Common myeloid progenitor, CD34-positive (primary cell): ENCODE measurements at places on chromosomes 5 and 9.

DNA sequence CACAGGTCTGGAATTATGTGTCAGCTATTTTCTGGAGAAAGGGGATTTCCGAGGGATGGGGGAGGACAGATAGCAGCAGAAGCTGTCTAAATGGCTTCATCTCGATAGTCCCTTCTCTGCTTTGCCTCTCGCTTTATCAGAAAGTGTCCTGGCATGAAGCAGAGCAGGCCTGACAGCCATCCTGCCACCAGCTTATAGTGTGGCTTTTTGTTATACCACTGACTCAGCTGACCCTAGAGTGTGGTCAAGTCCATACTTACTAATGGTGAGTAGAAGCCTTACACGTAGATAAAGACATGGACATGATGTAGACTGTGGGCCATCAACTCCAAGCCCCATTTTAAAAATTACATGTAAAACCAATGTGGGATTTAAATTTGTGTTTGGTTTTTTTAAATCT lies 50.0 kb downstream of the RCL1 start:
- no peak for DNase-seq

GRCh38 chr9:9173264-9173663 lies 1373.7 kb upstream of the DMAC1 start:
- DNase-seq = no peak

- no peak for DNase-seq
Observed at GRCh38 chr5:159092972-159093371, 6.7 kb downstream of the EBF1 start.

GRCh38 chr5:174246743-174247142 lies 201.2 kb downstream of the NSG2 start:
- no peak for DNase-seq

DNA sequence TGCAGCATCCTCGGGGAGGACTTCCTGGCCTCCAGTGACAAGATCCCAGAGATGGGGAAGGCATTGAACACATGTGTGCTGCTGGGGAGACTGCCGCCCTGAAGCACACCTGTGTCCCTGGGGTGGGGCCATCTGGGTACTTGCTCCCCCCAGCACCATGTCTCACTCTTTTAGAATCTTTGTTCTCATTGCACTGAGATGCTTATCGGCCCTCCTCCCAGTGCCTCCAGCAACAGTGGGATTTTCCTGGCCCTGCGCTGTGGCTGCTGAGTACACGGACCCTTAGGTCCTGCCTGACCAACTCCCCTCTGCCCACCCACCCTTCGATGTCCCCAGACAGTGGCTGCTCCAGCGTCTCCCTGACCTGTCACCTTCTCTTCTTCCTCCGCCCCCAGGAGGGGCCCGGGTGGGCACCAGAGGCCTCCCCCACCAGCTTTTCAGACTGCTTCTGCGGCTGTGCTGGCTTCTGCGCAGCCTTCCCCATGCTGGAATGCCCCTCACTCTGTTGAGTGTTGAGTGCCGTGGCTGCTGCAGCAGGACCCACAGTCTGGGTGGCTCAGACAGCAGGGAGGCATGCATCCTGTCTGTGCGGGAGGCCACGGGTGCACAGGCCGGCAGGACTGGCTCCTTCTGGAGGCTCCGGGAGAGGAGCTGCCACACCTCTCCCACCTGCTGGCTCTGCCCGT lies 145.9 kb upstream of the IRX2 start:
- no peak for DNase-seq

DNA sequence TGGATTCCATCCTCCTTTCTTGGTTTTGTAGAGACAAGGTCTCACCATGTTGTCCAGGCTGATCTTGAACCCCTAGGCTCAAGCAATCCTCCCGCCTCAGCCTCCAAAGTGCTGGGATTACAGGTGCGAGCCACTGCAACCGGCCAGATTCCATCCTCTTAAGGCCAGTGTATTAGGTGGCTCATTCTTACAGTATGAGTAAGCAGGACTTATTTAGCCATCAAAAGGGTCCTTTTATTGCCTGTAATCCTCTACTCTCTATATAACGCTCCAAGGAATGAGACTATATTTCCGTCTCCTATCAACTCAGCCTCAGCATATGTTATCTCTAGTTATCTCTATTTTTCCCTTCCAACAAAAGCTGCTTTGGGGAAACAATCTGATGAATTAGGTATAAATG lies 3.0 kb upstream of the ERBIN start:
- DNase-seq = no peak

GRCh38 chr9:69218166-69218565 lies 44.1 kb downstream of the TJP2 start:
- DNase-seq = no peak

DNA sequence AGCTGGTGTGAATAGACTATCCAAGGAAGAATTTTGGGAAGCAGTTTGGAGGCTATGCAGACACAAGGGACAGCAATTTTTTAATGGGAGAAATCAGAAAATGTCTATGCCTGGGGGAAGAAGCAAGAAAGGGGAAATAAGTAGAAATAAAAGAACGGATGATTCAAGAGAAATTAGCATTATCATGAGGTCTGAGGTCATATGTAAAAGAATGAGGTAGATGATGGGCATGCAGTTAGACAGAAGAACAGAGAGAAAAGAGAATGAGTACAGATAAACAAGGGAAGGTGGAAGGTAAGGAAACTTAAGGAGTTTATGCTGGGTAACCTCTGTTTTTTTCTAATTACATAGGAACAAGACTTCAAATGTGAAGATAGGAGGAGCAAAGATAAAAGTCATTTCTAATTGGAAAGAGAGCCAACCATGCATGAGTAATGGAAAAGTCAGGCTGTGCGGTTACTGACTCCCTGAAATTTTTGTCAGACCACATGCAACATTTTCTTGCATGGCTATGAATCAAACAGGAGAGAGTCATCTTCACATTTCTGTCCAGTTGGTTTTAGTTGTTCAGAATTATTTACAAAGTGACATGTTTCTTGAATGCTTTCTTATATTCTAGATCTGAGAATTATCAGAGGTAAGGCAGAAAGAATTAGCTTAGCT lies 101.0 kb upstream of the PIK3R1 start:
- DNase-seq = no peak

DNA sequence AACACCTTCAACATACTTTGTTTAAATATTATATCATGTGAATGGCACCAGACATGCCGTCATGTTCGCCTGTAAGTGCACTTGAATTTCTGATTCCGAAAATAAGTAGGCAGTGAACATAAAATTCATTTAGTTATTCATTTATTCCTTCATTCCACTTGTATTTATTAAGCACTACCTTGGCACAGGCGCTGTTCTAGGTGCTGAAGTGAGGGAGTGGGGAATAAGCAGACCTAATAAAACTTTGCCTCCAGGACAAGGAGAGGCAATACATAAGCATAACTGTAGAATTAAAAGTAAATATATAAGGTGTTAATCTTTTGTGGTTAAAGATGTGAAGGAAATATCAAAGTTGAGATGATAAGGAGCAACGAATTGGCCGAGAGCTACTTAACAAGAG lies 297.4 kb downstream of the TENT4A start:
- DNase-seq = no peak

DNA sequence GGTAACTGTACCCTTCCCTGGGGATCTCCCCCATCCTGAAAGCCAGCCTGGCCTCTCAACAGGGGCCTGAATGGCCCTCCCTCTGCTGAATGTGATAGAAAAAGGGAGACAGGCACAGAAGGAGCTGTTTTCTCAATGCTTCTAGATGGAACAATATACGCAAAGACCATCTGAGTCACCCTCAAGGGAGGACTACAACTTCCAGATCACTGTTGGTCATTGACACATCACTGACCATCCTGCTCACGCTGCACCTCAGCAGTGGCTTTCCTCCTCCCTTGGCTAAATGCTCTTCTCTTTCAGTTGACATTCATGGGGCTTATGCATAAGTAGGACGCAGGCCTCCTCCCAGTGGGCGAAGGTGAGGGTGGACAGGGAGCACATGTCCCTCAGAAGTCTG lies 112.2 kb upstream of the SHB start:
- no peak for DNase-seq

- no peak for DNase-seq
Observed at GRCh38 chr9:72039532-72039931, 20.9 kb downstream of the C9orf57 start.

- no peak for DNase-seq
Observed at GRCh38 chr9:126411948-126412284, 85.3 kb downstream of the MVB12B start.

- no peak for DNase-seq
Observed at GRCh38 chr9:26392639-26393038, 500.0 kb downstream of the CAAP1 start.

DNA sequence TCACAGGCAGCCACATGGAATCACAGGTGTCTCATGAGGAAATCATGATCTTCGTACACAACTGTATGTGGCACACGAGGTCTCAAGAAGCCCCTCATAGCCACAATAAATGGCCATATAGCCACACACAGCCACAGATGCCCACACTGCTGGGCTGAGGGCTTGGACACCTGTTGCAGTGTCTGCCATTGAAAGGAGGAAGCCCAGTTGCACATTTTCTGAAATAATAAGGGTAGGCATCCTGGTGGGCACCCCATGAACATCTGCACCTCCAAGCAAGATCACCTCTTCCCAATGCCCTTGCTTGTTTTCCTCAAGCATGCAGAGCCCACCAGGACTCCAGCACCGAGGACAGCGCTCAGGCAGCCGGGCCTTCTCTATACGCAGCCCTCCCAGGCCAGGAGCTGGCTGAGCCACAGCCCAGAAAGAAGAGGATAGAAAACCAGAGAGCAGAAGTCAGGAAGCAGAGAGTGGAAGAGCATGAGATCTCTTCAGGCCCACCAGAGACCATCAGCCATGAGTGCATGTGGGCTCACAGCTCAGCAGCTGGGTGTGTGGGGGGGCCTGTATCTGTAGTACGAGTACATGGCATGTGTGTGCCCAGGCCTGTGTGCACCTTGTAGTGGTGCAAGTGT lies 1.0 kb upstream of the ACSL6 start:
- DNase-seq = peak; percentile 61

DNA sequence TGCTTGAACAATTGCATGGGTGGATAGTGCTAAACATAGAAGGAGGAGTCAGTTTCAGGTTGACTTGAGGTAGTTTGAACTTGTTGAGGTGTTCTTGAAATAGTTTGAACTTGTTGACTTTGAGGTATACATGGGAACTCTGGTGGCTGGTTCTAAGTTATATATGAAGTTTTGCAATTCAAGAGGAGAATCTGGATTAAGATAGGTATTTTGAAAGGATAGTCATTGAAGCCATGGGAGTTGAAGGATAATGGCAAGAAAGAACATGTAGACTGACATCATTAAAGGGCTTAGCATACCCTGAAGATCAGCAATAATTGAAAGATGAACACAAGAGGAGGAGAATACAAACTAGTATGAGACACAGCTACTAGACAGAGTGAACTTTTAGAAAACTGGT lies 181.9 kb upstream of the MRPS30 start:
- no peak for DNase-seq

DNA sequence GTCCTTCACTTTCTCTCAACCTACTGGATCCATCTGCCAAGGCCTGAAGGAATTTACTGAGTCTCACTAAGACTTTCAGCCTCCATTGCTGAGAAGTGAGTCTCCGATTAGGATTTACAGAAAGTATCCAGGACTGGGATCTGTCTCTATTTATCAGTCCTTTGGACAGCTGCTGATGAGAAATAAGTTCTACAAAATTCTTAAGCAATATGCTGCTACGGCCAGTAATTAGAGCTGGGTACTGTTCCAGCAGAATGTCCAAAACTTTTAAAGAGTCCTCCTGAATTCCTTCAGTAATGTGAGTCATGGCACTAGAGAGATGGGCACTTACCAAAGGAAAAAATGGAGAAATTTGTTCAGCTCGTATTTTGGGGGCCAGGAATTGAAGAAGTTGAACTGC lies 5.9 kb downstream of the TEX10 start:
- DNase-seq = no peak

- no peak for DNase-seq
Observed at GRCh38 chr9:106964329-106964728, 101.4 kb downstream of the ZNF462 start.
